Stimulated activated CD4-positive, alpha-beta T cell treated with anti-CD3 and anti-CD28 coated beads, Interleukin-15, amount 100 ng/mL, for 1 hour (primary cell): ENCODE measurements at places on chromosomes 4 and X.

GRCh38 chr4:164596927-164597326, 157.0 kb upstream of the SMIM31 start:
- DNase-seq, result no peak

DNA sequence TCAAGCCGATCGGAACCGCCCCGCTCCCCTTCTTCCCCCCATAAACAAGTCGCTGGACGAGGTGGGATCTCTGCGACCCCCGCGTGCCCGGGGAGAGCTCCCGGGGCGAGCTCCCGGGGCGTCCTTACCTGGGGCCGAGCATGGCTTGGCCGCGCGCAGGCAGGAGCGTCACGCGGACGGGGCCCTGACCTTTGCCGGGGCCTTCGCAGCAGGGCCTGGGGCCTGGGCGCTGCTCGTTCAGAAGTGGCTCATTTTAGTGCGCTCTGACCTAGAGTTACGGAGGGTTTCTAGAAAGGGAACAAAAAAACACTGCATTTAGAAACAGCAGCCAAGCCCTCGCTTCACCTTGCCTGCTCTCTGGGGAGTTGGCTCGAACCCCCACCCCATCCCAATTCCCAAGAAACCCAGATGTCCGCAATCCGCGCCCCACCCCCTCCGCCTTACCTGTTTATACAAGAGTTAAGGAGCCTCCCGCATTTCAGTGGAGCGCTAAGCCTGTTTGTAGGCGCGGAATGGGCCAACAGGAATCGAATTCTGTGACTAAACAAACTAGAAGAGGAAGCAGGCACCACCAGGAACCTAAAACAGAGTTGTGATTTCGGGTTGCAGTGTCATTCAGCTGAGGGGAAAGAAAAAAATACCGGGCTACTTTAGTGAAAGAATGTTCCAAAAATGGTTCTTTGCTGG, 814 bp upstream of the RBM47 start:
- no peak for DNase-seq

- no peak for DNase-seq
These were observed 228.5 kb downstream of the PCDH7 start for GRCh38 chr4:30948653-30949052.

DNA sequence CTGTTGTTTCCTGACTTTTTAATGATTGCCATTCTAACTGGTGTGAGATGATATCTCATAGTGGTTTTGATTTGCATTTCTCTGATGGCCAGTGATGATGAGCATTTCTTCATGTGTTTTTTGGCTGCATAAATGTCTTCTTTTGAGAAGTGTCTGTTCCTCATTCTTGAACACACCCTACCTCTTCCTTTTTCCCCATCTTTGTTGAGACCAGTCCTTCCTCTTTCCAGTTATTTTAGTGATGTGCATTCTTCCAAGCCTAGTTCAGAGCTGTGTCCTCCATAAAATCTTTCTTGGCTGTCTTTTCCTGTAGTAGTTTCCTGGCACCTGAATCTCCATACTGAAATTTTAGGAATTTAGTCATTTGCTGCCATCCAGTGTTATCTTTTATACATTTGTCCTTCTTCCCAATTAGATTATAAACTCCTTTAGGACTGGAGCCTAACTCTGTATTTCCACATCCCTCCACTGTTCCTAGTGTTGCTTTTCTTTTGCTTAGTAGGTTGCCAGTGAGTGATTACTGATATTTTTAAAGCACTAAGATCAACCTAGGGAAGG, 11.4 kb downstream of the FHIP1A start:
- DNase-seq, result no peak

DNA sequence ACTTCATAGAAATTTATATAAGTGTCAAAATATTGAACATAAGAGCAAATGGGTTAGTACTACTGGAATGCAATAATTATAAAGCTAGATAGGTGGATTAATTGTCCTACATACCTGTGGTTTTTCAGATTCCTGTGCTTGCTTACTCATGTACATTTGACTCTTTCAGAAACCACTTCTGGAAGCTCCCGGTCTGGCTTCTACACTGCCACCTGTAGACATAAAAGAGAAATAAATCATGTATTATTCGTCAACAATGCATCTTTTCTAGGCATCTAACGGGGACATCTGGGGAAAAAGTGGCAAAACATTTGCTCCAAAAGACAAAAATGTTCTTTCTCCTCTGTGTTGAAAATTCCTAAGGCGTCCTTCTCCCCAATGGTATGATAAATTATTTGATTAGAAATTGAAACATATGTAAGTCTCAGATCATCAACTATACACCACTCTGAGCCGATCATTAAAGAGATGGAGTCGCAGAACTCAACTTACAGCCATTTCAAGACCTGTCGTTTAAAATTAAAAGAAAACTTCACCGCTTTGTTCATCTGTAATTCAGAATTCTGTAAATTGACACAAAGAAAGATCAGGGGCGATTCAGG, 648.7 kb upstream of the DIPK2B start:
- no peak for DNase-seq
